ENCODE measurements at places on chromosomes 6 and 20.

DNA sequence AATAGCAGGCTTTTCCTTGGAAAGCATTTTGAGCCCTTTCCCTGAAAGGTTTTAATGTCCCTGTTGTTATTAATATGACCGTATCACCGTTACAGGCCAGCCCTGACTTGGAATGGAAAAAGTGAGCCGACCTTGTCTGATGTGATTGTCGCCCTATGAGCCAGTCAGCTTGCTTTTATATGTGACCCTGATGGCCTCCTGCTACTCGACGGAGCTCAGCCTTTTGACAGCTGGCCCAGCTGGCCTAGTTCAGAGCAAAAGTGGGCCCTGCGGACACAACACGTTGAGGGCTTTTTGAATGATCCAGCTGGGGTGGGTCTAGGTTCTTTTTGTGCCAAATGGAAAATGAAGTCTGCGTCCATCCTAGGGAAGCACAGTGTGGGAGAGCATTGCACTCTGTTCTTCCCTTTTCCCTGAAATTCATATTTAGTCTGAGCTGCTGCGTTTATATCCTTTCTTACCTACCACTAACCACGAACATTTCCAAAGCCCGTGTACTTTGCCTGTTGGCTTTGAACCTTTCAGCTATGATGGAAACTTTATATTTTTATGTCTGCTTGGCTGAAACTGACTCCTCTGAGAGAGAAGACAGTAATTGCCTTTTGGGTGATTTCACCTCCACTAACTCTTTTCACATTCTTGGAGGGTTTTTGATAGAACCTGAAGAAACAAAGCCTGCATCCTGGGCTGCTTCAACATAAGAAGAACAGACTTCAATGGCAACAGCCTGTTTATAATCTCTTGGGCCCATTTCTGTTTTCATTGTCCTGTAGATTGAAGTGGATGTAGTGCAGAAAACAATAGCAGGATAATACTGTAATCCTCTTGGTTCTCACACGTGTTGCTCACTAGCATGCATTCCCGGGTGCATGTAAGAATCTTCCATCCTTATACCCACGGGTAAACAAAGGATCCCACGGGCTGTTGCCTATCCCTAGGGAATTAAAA lies 121.8 kb upstream of the HDGFL1 start:
- no peak for DNase-seq

- DNase-seq = no peak
Measured at GRCh38 chr20:11352041-11352440, 565.7 kb upstream of the BTBD3 start.

- no peak for DNase-seq
Measured at GRCh38 chr6:106882138-106882537, 92.4 kb downstream of the CD24 start.

- DNase-seq = peak; percentile 38
Measured at GRCh38 chr20:10984294-10984693, 310.5 kb upstream of the JAG1 start.

DNA sequence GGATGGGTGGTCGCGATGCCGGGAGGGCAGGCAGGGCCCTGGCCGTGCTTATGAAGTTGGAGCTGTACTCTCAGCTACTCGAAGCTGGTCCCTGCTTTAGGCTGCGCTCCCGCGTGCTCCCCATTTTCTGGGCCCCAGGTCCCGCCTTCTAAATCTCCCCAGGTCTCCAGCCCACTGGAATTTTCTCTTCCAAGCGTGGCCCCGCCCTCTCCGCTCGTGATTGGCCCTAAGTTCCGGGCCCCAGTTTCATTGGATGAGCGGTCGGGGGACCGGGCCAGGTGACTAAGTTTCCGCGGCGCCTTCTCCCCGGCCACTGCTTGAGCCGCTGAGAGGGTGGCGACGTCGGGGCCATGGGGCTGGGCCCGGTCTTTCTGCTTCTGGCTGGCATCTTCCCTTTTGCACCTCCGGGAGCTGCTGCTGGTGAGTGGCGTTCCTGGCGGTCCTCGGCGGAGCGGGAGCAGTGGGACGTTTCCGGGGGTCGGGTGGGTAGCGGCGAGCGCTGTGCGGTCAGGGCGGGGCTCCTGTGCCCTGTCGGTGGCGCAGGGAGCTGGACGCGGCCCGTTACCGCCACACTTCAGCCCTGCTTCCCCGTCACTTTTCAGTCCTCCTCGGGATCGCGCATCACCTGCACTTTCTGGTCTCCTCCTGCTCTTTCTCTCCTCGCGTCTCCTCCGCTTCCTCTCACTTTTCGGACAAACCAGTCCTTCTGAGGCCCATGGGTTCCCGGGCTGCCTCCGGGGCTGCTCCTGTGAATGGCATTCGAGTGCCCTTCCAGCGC lies at the start of gene MICA:
Gene MICA, plus strand, starts transcription at position 313 of the 778 bp plus-strand sequence. Its CDS starts 38 bp downstream, at position 351.
- peak; percentile 94 for DNase-seq

GRCh38 chr6:138673346-138674014 lies 100.1 kb upstream of the CCDC28A start:
- DNase-seq = no peak

DNA sequence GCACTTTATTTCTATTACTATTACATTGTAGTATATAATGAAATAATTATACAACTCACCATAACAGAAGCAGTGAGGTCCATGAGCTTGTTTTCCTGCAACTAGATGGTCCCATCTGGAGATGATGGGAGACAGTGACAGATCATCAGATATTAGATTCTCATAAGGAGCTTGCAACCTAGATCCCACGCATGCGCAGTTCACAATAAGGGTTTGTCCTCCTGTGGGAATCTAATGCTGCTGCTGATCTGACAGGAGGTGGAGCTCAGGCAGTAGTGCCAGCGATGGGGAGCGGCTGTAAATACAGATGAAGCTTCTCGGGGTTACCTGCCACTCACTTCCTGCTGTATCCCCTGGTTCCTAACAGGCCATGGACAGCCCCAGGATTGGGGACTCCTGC lies 139.5 kb upstream of the TCF21 start:
- no peak for DNase-seq

DNA sequence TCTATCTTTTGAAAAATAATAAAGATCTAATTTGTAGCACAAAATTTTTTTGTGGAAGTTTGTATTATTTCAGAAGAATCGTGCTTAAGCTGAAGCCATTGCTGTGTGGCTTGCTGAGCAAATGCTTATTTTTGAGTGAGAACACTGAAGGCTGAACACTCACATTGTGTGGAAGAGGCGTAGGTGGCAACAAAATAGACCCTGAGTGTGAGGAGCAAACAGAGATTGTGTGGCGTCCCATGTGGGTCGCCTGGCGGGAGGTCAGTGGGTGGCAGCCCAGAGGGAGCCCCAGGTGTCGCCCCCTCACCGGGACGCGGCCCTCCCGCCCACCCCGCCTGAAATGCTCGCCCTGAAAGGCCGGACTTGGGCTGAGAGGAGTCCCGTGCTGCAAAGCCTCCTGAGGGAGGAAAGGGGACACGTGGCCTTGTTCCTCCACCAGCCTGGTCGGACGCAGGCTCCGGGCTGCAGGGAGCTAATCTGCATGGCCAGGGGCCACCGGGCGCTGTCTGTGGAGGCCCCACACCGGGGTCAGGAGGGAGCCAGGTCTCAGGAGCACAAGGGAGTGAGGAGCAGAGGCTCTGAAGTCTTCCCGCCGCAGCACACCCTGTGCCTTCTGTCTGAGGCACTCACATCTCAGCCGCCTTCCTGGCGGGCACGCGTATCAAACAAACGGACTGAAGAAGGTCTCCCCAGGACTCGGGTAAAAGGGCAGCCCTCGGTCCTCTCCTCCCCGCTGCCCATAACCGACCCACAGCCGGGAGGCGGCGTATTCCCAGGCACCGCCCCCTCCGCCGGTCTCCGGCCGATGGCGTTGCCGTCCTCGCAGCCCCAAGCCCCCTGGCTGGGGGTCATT lies 15.9 kb downstream of the DDO start:
- DNase-seq = no peak

- no peak for DNase-seq
Measured at GRCh38 chr20:64167676-64168075, 3.4 kb downstream of the MYT1 start.

- no peak for DNase-seq
Measured at GRCh38 chr6:88871498-88871897, 91.9 kb downstream of the RNGTT start.

GRCh38 chr6:163679753-163680152 lies 265.2 kb downstream of the QKI start:
- no peak for DNase-seq

DNA sequence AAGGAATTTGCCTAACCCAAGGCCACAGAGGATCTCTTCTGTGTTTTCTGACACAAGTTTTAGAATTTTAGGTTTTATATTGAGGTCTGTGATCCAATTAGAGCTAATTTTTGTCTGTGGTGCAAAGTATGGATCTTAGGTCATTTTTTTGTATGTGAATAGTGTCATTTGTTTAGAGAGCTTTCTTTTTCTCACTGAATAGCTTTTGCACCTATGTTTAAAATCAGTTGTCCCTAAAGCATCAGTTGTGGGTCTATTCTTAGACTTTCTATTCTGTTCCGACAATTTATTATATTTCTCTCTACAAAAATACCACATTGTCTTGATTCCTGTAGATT lies 341 bp upstream of the MCM9 start:
- no peak for DNase-seq

DNA sequence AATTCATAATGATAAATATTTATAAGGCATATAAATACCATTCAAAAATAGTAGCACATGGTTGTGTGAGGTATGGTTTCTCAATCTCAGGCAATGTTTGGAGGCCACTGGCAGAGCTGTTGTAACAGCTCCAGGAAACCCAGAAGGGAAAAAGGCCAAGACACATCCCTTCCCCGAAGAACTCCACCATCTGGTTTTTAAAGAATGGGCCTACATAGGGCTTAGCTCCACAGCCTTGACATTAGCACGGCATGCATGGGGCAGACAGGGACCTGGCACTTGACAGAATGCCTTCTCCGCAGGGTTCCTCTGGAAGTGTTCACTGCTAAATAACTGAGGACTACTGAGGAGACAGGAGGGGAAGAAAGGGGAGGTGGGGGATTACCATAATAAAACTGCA lies 16.1 kb upstream of the FOXO3 start:
- no peak for DNase-seq

DNA sequence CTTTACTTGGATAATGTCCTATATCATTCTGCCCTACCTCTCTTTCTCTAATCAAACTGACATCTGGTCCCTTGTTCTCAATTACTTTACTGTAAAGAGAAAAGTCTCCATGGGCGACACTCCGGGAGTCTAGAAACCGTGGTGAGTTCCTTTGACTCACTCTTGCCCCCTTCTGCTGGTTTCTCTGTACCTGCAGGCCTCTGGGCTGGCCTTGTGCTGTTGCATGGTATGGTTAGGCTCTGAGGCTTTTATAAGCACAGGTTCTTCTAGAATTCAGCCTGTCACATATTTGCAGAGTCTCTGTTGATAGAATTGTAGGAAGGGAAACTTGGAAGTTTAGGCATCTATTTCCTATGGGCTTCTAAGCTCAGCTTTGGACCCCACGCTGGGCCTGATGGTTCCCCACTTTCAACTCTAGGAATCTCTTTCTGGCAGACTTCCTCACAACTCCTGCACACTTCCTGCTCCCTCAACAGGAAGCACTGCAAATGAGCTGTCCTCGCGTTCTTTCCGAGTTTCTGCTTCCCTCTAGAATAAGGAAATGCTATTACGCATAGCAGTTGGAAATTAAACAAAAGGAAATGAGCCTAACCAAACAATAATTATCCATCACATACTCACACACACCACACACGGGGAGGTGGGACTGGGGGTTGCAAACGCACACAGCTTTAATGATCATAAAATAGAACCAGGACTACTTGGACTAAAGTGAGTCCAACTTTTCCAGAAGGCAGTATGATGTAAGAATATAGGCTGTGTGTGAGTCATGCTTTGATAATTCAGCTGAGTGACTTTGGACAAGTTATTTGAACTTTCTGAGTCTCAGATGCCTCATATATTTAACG lies 683.3 kb downstream of the QKI start:
- DNase-seq = no peak

DNA sequence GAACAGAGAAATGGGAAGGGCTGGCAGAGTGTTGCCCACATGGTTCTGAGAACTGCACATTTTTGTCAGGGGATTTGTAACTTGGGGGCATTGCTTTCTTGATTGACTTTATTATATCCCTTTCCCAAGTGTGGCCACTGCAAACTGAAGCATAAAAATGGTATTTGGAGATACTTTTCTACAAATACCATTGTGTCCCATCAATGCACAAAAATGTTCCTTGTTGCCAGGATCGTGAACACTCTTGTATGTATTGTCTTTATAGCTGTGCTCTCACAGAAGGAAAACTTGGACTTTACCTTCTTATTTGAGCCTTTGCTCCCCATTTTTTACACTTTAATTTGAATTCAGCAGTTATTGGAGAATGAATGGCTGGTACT lies 57.1 kb upstream of the C20orf144 start:
- no peak for DNase-seq

DNA sequence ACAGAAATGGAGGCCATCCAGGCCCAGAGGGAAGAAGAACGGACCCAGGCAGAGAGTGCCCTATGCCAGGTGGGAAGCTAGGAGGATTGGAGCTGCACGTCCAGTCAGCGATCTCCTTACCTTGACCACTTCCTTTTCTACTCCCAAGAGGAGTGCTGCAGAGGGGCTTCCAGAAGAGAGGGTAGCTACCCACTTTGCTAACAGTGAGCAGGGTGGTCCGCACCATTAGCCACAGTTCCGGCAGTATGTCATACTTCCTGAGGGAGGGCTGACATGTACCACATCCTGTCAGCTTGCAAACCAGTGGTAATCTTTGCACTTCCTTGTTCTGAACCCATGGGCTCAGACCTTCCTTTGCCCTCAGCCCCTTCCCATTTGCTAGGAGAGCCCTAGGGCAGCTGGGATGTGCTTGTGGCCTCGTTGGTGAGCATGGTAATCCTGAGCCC lies 35.4 kb downstream of the CEP250 start:
- DNase-seq = peak; percentile 47

DNA sequence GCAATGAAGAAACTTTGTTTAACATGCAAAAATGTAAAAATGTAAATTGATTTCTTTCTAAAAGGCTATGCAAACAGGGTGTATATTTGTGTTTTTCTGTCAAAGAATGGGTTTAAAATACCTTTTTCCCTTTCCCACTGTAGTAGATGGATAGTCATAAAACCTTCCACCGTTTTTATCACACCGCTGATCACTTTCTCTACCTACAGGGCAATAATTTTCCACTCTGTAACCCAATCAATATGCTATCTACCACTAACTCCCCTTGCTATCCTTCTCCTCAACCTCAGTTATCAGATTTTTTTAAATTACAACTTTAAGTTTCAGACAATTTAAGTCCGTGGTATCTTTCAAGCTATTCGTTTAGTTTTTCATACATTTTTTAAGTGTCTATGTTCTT lies 91.4 kb upstream of the ARID1B start:
- no peak for DNase-seq

Data from transverse colon (tissue), 4 donors.